ENCODE measurements at places on chromosomes 1 and 21. TPM values are rescaled to one million over a fixed set of nuclear protein-coding genes. Genes with fewer than 3 reads are reported as not detected.

DNA sequence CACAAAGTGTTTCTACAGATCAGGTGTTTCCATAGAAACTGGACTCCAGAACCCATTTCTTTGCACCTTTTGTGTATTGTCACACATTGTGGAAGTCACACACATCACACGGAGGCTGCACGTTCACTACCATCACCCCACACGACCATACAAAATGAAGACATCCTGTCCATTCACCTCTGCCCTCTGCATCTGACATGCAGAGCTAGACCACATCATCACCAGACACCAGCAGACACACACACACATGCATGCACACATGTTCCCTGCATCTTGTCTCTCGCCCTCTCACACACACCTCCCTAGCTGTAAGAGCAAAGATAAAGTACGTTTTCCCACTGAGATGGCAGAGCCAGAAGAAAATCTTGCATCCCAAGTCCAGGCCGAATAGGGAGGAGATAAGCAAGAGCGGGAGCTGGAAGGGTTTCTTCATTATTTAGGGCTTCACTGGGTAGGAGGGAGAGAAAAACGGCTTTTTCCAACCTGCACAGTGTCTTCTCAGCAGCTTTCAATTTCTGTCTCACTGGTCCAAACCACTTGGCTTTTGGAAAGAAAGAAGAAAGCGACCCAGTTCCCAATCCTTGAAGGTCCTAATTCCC is 709 bp downstream of the PRELP start:
- DNase-seq = no peak

DNA sequence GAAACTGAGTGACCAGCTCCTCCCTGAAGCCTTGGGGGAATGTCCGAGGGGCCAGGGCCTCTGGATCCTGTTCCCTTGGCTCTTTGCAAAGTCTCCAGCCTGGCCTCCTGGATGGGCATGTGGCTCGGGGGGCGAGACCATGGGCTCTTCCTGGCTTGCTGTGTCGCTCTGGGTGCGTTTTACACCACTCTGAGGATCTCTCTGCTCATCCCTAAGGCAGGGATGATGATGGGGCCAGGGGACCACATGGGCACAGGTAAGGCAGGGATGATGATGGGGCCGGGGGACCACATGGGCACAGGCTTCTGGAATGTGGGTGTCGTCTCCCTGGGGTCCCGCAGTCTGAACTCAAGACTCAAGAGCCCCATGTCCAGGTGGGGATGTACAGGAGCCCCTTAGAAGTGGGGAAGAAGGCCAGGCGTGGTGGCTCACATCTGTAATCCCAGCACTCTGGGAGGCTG is 17.7 kb downstream of the TP73 start:
- no peak for DNase-seq

DNA sequence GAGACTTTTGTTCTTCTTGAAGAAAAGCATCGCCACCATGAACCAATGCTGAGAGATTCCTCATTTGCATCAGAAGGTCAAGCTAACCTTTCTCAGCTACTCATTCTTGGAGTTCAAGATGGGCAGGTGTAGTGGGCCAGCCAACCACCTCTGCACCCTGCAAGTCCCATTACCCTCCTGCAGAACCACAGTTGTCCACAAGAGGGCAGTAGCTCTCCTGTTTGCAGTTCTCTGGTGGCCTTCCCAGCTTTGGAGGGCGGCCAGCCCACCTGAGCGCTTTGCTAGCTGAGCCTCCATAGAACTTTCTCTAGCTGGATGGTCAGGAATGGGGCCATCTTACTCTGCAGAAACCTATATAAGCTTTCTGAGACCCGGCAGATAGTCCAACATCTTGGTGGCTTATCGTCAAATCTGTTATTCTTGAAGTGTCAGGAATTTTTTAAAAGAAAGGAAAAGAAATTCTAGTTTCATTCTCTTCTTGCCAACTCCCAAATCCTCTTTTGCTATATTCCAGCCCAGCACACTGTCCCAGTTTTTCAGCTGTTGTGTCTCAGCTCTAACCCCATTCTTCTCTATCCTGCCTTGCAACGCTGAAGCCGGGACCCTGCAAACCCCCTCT is 11.0 kb upstream of the LMX1A start:
- DNase-seq = peak; percentile 55

DNA sequence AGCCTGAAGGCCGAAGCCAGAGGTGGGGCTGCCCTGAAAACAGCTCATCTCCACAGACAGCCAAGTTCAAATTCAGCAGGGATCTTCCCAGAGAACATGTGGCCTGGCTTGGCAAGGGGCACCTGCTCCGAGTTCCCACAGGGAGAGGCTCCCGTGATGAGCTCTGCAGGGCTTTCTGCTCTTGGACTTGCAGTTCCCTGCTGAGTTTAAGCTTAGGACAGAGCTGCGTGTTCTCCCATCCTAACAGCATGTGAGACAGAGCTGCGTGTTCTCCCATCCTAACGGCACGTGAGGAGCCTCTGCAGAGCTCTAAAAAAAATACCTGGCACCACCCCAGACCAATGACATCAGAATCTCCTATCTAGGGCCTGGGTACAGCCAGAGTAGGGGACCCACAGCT is 113.0 kb upstream of the VAMP3 start:
- DNase-seq = no peak

DNA sequence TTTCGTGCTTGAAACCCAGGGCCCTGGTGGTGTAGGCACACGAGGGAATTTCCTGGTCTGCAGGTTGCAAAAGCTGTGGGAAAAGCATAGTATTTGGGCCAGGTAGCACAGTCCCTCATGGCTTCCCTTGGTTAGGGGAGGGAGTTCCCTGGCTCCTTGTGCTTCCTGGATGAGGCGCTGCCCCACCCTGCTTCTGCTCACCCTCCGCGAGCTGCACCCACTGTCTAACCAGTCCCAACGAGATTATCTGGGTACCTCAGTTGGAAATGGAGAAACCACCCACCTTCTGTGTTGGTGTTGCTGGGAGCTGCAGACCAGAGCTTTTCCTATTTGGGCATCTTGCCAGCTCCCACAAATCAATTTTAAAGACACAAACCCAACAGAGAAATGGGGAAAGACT is 183.0 kb downstream of the PHTF1 start:
- DNase-seq = no peak

KRTAP19-3 gene
- total RNA-seq = not detected

GRCh38 chr21:42463861-42464515 is 32.0 kb downstream of the RSPH1 start:
- DNase-seq = peak; percentile 75

GRCh38 chr1:215623162-215623561 is 56.1 kb downstream of the KCTD3 start:
- no peak for DNase-seq

DNA sequence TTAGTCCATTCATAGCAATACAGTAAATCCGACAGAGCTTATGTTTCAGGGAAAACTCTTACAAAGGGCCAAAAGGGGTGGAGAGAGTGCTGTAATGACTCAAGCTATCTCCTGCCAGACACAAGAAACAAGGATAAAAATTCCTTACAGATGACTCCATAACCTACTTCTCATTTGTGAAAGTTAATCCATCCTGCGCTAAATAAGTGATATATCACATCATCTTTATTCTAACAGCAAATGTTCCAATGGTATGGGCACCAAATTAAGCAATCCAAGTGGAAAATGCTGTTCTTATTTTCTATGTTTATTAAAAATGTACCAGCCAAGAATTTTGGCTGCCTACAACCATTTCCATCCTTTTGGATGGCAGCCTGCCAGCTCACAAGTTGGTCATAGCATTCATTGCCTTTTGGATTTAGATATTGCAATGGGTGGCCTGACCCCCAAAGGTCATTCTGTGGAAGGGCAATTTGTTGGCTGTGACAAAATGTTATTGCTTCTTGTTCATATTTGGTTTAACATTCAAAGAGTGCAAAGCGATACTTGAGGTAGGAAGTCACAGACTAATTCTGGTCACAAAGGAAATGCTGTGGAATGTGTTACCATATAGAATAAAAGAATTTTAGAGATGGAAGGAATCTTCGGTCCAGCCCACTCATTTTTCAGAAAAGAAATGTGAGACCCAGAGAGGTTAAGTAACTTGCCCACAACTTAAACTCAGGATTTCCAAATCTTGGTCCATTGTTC is 2.8 kb upstream of the ENAH start:
- peak; percentile 94 for DNase-seq

ELAVL4 gene
- total RNA-seq = not detected

DNA sequence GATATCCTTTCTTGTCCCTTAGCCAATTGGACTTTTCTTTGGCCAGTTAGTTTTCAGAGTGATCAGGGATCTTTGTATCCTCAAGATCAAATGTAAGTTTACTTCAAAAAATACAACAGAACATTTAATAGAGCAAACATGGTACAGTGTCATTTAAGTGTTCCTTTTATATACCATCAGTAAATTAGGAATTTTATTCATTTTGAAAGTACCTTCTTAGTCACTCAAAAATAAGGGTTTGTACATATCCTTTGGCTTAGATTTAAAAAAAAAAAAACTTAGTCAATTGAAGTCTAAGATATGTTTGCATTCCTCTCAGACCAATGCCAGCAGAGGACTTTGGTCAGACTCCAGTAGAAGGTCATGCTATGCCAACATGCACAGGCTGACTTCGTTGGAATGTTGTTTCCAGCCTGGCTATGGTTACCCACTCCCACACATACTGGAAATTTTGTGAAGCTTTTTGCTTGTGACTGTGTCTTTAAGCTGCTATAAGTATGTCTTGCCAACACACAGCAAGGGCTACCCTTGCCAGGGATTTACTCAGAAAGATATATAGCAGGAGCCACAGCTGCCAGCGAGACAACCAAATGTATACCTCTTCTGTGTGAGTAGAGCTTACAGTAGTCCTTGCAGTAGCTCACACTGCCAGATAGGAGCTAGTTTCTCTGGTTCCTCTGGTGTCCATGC is 81.5 kb upstream of the LRIF1 start:
- no peak for DNase-seq

DNA sequence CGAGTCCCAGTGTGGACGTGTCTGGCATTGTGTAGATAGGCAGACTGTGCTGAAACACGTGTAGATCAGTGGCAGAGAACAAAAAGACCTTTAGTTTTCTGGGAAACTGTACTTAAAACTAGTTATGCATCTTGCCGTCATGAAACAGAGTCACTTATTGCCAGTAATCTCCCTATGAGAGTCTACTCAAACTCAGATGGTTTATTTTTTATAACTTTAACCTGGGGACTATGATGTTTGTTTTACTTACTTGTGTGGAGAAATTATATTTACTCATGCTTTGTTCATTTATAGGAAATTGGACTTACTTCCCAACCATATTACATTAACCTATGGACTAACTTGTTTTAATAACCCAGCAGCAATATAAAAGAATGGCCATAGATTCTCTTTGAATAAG is 54.1 kb upstream of the ABCG1 start:
- DNase-seq = no peak

ITLN2 gene
- not detected for total RNA-seq

INKA2 gene
- total RNA-seq = 1.3 TPM

IRF2BP2 gene
- total RNA-seq = 41.6 TPM

S100B gene
- 31.8 TPM for total RNA-seq

GRCh38 chr1:9388335-9389180 is 95.9 kb downstream of the SPSB1 start:
- DNase-seq = peak; percentile 82

TCHHL1 gene
- total RNA-seq = not detected

NOS1AP gene
- total RNA-seq = not detected

HES5 gene
- not detected for total RNA-seq

DNA sequence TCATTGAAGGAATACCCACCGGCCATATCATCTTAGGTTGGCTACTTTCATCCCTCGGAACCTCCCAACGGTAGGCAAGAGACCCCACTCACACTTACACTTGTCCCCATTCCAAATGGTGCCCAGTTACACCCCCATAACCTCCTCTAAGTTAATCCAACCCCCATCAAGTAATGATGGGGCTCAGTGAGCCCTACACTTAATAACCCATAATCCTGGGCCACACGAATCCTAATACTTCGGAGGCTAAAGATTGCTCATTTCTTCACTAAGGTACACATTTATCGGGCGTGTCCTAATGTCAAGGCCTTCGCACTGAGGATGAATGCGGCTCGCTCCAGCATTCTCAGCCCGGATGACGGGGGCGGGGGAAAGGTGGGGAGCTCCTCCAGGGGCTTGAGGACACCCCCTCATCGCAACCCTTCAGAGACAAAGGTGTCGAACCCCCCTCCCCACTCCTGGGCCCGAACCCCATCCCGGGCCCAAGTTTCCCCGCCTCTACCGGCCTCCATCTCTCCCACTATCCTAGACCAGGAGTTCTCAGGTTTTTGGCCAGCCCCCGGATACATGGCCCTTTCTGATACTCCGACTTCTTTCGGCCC is 435 bp downstream of the ILF2 start:
- DNase-seq = no peak

DNA sequence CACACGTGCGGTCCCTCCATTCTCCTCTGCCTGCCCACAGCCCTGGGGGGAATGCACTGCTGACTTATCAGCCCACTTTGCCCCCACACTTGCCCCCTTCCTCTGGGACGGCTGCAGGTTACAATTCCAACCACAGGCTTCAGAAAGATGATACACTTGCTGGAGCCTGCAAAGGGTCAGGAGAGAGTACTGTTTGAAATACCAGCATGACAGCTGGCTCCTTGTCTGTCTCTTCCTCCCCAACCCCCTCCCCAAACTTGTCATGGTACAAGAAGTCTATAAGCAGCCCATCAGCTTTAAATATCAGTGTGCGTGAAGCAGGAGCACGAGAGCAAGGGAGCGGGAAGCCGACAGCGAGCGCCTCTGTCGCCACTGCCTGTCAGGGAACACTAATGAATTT is 62.4 kb downstream of the ERI3 start:
- DNase-seq = no peak

AURKAIP1 gene
- total RNA-seq = 204 TPM

- DNase-seq = no peak
Observed at GRCh38 chr1:160538985-160539651, 16.1 kb upstream of the SLAMF6 start.

DNA sequence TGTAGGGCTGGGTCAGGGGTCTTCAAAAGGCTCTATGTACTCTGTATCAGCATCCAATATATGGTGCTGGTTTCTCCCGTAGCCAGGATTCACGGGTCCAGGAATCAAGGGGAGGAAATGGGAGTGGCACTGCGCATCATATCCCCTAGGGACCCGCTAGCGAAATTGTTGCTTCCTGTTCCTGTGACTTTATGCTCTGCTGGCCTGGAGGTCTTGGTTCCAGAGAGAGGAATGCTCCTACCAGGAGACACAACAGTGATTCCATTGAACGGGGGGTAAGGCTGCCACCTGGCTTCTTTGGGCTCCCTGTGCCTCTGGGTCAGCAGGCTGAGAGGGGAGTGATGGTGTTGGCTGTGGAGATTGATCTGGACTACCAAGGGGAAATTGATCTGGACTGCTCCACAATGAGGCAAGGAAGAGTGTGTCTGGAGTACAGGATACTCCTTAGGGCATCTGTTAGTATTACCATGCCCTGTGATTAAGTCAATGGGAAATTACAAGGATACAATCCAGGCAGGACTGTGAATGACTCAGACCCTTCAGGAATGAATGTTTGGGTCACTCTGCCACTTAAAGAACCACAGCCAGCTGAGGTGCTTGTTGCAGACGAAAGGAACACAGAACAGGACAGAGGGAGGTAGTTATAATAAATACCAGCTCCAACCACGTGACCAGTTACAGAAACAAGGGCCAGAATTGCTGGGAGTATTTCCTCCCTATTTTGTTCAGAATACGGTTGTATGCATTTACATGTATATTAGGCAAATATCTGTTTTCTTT is 10.2 kb downstream of the SPSB1 start:
- DNase-seq = peak; percentile 96

- DNase-seq = no peak
Observed at GRCh38 chr1:36400514-36400824, 2.8 kb upstream of the LSM10 start.

MATN1 gene
- 0.20 TPM for total RNA-seq
